ENCODE measurements at places on chromosomes 4 and X.

DNA sequence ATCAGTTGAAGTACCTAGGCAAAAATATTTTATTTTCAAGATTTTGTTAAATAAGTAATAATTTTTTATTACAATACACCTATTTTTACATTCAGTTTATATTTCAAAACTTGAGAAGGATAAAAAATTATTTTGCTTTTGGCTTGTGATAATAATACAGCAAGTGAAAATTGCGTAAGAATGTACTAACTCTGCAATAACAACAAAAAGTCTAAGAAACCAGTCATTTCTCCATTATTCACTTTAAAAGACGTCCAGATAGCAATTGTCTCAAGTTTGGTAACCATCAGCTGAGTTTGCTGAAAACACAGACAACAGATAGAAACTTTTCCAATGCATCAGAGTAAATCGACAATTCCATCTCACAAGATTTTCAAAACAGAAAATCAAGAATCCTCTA, 12.1 kb downstream of the CXCL8 start:
- no peak for DNase-seq

- peak; percentile 80 for DNase-seq
These were observed 2.5 kb downstream of the CXorf38 start for GRCh38 chrX:40644821-40645358.

- no peak for DNase-seq
These were observed 12.0 kb downstream of the CYP4V2 start for GRCh38 chr4:186203406-186203805.

DNA sequence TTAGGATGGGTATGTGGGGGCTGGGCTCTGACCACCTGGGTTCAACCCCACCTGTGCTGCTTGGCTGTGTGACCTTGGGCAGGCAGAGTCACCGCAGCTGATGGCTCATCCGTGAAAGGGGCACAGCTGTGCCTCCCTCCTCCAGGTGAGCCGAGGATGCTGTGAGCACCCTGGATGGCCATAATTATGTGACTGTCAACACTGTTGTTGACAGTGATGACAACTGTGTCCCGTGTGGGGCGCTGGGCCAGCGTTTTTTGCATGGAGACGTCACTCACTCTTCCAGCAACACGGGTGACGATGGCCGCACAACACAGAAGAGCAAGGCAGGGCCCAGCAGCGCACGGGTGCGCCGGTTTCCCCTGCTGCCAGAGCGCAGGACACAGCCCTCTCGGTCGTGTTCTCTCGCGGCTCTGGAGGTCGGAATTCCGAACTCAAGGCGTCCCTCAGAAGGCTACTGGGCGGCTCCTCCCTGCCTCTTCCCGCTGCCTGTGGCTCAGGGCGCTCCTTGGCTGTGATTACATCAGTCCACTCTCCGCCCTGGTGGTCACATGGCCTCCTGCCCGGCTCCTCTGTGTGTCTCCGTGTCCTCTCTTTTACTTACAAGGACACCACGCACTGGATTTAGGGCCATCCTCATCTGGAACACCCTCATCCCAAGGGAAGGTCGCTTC, 1.3 kb downstream of the SH3TC1 start:
- no peak for DNase-seq

DNA sequence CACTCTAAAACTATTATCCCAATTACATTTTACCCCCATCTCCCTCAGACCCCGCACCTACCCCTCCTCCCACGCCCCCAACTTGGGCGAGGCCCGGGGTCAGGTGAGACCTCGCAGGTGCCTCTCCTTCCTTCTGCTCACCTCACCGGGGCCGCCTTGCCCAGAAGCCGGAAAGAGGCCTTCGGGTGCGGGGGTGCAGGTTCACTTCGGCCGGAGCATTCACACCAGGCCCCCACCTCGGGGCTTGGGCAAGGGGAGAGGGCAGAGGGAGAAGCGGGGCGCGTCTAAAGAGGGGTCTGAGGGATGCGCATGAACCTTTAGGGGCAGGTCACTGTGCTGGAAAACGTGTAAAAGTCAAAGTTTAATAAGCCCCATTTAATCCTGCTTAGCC, 427 bp downstream of the ZNF182 start:
- no peak for DNase-seq

DNA sequence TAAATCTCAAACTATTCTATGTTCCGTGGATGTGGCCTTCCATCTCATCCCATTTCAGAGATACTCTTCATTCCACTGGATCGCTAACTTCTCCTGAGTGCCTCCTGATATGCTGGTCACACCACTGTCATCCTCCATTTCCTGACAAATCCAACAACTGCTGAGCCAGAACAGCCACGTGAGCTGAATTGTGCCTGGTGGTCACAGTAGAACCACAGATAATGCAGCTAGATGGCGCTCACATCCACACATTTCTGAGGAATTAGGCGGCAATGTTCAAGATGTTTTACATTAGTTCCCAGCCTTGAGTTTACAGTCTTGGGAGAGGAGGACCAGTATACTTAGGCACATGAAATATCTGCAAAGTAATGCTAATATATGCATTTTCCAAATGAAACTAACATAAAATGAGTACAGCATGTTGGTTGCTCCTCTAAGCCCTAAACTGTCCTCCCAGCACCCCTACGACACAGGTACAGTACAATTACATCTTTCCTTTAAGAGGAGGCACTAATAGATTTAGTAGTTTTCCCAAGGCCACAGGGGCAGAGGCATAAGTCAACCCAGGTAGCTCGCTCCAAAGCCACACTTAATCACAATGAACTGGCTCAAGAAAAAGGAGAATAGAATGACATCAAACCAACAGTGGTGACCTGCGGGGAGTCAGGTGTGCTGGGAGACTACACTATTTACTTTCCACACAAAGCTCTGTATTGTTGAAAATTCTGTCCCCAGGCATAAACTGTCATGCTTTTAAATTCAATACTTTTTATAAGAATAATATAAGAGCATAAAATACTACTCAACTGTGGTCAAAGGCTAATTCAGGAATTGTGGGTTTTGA, 134.2 kb downstream of the CHIC2 start:
- peak; percentile 95 for DNase-seq

DNA sequence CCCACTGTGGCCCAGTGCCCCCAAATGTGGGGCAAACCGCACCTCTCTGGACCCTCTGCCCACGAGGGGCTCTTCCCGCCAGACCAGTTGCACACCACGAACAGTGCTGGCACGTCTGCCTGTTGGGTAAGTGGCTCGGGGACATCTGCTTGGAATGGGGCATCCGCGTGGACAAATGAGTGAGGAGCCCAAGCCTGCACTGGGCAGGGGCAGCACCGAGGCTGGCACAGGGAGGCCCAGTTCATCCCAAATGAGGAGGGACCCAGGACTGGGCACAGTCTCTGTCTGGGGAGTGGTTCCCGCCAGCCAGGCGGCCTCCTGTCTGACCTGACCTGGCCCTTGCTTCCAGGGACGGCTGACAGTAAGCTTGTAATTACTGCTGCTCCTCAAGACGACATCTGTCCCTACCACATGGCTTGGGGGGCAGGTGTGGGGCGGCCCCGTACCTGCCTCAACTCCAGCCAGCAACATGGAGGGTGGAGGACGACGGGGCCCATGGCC, 3.2 kb downstream of the SPON2 start:
- DNase-seq = no peak

DNA sequence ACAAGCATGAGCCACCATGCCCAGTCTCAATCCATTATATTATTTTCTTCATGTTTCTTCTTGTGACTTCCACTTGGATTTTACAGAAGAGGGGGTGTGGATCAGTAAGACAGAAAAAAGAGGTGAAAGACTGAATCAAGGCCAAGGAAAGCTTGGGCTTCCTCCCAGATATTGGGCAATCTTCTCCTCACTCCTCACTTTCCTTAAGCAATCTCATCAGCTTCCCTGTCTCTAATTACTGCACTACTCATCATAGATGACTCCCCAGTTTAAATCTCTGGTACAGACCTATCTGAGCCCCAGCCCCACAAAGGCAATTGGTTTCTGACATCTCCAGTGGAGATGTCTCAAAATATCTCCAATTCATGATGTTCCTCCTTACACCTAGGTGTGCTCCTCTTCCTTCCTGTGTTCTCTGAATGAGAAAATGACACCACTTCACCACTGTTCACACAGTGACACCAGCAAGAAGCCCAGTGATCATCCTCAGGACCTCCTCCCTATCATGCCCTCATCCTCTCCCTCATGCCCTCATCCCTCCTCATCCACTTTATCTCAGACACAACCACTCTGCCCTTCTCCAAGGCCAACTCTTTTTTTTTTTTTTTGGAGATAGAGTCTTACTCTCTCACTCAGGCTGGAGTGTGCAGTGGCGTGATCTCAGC, 44.8 kb upstream of the HERC6 start:
- peak; percentile 71 for DNase-seq

GRCh38 chr4:100095729-100096595, 94.3 kb downstream of the DDIT4L start:
- DNase-seq = peak; percentile 91

- DNase-seq = peak; percentile 83
These were observed 17.8 kb upstream of the CXCL3 start for GRCh38 chr4:74056114-74056857.

GRCh38 chrX:29792335-29792734, 423.0 kb upstream of the MAGEB2 start:
- DNase-seq = no peak

- DNase-seq = peak; percentile 19
These were observed 38.1 kb downstream of the KDR start for GRCh38 chr4:55087009-55087912.

DNA sequence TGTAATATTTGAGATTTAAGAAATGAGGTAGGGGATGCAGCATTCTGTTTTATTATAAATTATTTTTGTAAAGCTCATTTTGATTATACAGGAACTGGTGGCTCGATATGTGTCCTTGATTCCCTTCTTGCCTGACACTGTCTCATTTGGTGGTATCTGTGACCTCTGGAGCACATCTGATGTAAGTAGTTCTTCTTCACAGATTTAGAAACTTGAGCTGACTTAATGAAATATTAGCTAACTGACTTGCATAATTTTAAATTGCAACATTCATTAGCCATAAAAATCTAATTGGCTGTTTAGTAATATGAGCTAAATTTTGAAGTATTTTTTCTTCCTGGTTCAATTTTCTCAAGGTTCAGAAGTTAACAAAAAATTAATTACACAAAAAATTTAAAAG, 69.1 kb downstream of the FBXL5 start:
- DNase-seq = peak; percentile 4

- DNase-seq = no peak
These were observed 726.3 kb downstream of the RAPGEF2 start for GRCh38 chr4:159829184-159829583.

DNA sequence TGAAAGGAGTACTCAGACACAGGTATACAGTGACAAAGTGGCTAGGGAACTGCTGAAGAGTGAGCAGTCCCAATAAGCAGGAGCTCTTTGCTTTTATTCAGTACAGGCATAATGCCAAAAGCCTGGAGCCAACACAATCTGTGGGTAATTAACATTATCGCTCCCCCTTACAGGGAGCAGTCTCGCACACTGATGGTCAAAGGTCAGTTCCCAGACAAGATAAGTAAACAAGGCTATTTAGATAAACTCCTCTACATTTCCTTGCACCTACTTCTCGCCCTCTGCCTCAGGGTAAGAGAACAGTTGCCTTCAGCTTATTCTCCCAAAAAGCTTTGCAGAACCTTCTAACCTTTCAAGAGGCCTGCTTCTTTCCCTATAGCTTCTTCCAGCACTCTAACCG, 73.9 kb upstream of the TAF9B start:
- DNase-seq = no peak

DNA sequence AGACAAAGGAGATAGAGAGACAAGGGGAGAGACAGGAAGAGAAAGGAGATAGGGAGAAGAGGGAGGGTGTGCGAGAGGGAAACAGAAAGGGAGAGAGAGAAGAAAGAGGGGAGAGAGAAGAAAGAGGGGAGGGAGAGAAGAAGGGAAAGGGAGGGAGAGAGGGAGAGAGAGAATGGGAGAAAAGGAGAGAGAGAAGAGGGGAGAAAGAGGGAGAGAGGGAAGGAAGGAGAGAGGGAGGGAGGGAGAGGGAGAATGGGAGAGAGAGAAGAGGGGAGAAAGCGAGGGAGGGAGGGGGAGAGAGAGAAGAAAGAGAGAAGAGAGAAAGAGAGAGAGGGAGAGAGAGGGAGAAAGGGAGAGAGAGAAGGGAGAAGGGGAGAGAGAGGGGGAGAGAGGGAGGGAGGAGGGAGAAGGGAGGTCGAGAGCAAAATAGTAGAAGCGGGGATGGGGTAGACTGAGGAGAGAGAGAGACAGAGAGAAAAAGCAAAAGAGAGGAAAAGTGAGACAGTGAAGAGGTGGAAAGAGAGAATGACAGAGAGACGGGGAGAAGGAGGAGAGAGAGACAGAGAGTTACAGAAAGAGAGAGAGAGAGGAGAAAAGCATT, 218.2 kb downstream of the DHRSX start:
- DNase-seq = no peak

DNA sequence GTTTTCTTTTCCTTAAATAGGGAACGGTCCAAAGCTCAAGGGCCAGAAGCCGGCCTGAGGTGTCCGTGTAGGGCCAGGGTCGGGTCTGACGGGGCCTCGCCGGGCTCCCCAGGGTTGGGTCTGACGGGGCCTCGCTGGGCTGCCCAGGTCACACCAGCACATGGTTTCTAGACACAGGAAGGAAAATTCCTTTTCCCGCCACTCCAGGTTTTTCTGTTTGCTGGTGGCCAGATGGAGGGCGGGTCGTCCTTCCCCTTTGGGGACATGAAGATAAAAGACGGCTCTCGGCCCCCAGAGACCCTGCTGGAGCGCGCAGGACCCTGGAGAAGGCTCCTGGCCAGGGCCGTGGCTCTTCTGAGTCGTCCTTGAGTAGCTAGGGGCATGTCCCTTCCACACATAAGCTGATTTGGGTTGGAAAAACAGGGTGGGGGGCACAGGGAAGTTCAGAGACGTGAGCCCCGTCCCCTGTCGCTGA, 35.1 kb downstream of the PIGG start:
- DNase-seq = no peak

DNA sequence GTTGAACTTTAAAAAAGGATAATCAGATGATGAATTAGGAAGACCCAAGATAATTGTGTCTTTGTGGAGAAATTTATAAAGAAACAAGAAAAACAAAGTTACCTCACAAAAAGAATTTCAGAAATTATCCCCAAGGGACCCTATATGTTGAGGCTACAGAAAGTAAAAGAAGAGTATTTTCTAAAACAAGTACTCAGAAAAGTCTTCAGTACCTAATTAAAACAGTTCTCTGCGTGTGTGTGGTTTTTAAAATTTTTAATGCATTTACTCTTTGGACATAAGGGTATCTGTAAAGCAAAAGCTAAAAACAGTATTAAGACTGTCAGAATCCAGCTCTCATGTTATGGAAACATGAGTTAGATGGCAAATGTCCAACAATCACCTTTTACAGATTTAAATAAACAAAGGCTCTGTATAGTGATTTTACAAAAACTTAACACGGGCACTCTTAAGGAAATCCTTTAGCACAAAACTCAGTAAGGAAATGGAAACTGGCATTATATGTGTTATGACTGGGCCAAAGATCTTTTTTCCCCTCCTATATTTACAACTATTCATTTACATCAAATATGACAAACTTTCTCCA, 187.5 kb downstream of the NSUN7 start:
- DNase-seq = no peak

- DNase-seq = peak; percentile 70
These were observed 186.9 kb downstream of the CAMK2D start for GRCh38 chr4:113574636-113575103.

- no peak for DNase-seq
These were observed 115.8 kb downstream of the NAA11 start for GRCh38 chr4:79209822-79210635.

Data from GM23248 (cell line).